Cerebellar nuclear complex (tissue), 1 donor: ENCODE measurements at places on chromosomes 11 and 22.

- no peak for DNase-seq
Observed at GRCh38 chr22:29219881-29220670, 14.4 kb downstream of the EMID1 start.

DNA sequence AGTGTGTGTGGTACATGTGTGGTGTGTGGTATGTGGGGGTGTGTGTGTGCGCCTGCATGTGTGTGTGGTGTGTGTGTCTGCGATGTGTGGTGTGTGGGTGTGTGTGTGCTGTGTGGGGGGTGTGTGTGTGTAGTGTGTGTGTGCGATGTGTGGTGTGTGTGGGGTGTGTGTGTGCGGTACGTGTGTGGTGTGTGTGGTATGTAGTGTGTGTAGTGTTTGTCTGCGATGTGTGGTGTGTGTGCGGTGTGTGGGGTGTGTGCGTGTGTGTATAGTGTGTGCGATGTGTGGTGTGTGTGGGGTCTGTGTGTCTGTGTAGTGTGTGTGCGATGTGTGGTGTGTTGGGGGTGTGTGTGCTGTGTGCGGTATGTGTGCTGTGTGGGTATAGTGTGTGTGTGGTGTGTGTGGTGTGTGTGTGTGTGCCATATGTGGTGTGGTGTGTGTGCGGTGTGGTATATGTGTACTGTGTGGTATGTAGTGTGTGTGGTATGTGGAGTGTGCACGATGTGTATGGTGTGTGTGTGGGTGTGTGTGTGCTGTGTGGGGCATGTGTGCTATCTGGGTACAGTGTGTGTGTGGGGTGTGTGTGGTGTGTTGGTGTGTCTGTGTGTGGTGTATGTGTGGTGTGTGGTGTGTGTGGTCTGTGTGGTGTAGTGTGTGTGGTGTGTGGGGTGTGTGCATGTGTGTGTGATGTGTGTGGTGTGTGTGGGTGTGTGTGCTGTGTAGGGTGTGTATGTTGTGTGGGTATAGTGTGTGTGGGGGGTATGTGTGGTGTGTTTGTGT is 5.7 kb upstream of the PPP6R2 start:
- no peak for DNase-seq

DNA sequence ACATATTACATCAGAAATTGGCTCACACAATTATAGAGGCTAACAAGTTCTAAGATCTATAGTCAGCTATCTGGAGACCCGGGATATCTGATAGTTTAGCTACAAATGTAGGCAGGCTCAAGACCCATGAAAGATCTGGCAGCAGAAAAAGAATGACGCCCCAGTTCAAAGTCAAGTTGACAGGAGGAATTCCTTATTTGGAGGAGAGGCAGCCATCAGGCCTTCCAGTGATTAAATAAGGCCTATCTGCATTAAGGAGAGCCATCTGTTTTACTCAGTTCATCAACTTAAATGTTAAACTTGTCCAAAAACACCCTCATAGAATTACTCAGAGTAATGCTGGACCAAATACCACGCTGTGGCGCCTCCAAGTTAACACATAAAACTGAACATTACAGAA is 1402.6 kb downstream of the FAM181B start:
- DNase-seq = no peak

- no peak for DNase-seq
Observed at GRCh38 chr11:122365610-122366360, 249.8 kb upstream of the BLID start.
